ENCODE measurements at places on chromosomes 2 and 18. TPM values are rescaled to one million over a fixed set of nuclear protein-coding genes. Genes with fewer than 3 reads are reported as not detected.

DNA sequence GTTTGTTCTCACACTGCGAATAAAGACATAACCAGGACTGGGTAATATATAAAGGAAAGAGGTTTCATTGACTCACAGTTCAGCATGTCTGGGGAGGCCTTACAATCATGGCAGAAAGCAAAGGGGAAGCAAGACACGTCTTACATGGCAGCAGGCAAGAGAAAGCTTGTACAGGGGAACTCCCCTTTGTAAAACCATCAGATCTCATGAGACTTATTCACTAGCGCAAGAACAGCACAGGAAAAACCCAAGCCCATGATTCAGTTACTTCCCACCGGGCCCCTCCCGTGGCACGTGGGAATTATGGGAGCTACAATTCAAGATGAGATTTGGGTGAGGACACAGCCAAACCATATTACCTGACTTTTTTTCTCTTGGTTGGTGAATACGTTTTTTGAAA, 51.3 kb downstream of the TMEM247 start:
- H3K27ac ChIP-seq = no peak overlapping the region
- no peak for DNase-seq
- H3K4me3 ChIP-seq = no peak overlapping the region
- no peaks in the 10 kb centered on the region for H3K4me1 ChIP-seq

- H3K4me1 ChIP-seq = no peaks in the 10 kb centered on the region
- H3K36me3 ChIP-seq = no peaks in the 10 kb centered on the region
- H3K27ac ChIP-seq = no peak overlapping the region
- H3K4me3 ChIP-seq = no peak overlapping the region
Measured at GRCh38 chr2:143726151-143726845, 597.1 kb downstream of the ARHGAP15 start.

The DNAH7 gene
- total RNA-seq = 2.3 TPM

The CNTNAP5 gene
- not detected for total RNA-seq

The UGT1A5 gene
- total RNA-seq = not detected

DNA sequence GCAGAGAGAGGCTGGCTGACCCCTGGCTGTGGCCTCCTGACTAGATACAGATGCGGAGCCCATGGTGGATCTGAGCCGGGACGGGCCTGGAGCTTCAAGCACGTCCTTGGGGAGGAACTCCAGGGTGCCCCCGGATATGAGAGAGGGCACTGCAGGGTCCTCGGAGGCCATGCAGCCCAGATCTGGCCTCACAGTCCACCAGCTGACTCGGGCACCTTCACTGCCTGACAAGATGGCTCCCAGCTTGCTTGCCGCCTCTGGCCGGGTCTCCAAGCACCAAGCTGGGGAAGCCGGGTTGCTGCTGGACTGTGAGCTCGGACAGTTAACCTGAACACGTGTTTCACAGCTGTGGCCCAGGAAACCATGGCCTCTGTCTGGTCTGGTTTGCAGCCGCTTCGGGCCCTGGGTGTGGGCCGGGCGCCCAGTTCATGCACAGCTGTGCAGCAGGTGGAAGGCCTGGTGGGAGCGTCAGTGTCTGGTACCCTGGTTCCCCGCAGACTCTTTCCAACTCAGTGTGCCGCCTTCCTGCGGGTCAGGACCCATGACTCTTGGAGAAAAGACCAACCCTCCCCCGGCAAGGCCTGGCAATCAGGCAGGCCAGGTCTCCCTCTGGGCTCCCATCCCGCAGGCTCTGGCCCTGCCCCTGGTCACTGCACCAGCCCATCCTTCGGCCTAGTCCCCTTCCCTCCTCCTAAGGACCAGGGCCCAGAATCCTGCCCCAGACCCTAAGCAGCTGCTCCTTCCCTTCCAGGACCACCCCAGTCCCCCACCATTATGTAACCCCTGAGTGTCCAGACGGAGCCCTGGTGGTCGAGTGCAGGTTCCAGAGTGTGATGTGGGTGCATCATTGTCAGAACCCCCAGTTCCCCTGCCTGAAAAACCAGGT, 74.6 kb upstream of the OTOS start:
- peak; percentile 37 for DNase-seq
- no peaks in the 10 kb centered on the region for H3K27me3 ChIP-seq
- no peak overlapping the region for H3K27ac ChIP-seq
- no peak overlapping the region for H3K4me3 ChIP-seq
- H3K4me1 ChIP-seq = no peaks in the 10 kb centered on the region
- no peaks in the 10 kb centered on the region for H3K36me3 ChIP-seq

GRCh38 chr2:144515696-144516410, 4.1 kb downstream of the ZEB2 start:
- H3K36me3 ChIP-seq = no peaks in the 10 kb centered on the region
- peak overlapping the region; percentile 82 for H3K27ac ChIP-seq
- DNase-seq = peak; percentile 28
- no peaks in the 10 kb centered on the region for H3K4me1 ChIP-seq

DNA sequence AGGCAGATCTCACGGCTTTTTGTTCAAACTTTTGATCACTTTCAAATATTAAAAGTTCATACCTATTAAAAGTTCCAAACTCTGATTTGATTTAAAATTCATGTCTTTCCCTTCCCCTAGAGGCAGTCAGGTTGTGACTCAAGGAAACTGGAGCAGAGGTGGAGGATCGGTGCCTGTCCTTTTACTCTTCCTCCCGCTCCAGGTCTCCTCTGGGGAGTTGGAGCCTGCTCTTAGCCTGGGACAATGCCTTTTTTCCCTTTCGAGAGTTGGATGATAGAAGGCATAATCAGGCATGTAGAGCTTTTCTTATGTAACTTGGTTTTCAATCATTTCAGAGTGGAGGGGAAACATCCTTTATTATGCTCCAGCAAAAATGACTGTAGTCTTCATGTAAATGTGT, 1706.1 kb upstream of the CELF4 start:
- H3K4me1 ChIP-seq = no peaks in the 10 kb centered on the region
- no peak for DNase-seq
- H3K36me3 ChIP-seq = no peaks in the 10 kb centered on the region
- no peak overlapping the region for H3K27ac ChIP-seq

The ELMOD3 gene
- 46.1 TPM for total RNA-seq

- peaks cover 17% of the 10 kb centered on the region for H3K4me1 ChIP-seq
- peak within 1 kb of the TSS; percentile 82 for H3K4me3 ChIP-seq
- peaks cover 37% of the 10 kb centered on the region for H3K36me3 ChIP-seq
- DNase-seq = peak; percentile 98
- no peaks in the 10 kb centered on the region for H3K27me3 ChIP-seq
Measured at GRCh38 chr2:43226558-43226954, at the start of gene ZFP36L2. Gene ZFP36L2, minus strand, starts transcription at chr2:43226606. Its CDS starts 291 bp downstream, at chr2:43226315.

- H3K27me3 ChIP-seq = no peaks in the 10 kb centered on the region
- H3K27ac ChIP-seq = no peak overlapping the region
- no peaks in the 10 kb centered on the region for H3K36me3 ChIP-seq
- no peak for DNase-seq
Measured at GRCh38 chr2:151350579-151351195, 6.7 kb upstream of the TNFAIP6 start.

DNA sequence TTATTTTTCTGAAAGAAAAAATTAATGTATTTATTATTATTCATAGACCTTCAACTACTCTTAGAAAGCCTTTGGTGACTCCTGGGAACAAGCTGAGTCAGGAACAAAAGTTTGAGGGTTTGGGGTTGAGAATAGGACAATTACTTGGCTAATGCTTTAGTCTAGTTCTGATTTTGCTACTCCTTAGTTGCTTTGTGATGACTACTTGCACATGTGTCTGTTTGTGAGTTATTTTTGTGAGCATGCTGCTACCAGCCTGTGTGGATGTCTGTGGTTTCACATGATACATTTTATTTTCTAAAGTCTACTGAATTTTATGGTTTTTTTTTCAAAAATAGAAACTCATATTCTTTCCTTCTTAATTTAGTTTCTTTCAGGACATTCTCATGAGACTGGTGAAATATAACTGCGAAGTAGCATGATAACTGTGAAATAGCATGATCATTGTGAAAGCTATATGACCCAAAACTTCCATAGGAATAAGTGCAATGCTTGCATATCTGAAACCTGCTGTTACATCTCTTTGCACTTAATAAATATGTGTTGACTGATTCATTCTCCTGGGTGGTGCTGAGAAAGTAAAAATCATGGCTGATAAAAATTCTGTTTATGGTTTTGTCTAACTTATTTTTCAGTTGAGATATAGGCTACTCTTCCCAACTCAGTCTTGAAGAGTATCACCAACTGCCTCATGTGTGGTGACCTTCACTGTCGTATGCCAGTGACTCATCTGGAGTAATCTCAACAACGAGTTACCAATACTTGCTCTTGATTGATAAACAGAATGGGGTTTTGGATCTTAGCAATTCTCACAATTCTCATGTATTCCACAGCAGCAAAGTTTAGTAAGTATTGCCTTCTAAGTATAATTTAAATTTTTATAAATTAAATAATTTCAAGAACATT, 17.9 kb upstream of the IL18R1 start:
- no peaks in the 10 kb centered on the region for H3K27me3 ChIP-seq
- no peaks in the 10 kb centered on the region for H3K4me1 ChIP-seq
- no peak overlapping the region for H3K4me3 ChIP-seq
- no peak for DNase-seq
- no peak overlapping the region for H3K27ac ChIP-seq

DNA sequence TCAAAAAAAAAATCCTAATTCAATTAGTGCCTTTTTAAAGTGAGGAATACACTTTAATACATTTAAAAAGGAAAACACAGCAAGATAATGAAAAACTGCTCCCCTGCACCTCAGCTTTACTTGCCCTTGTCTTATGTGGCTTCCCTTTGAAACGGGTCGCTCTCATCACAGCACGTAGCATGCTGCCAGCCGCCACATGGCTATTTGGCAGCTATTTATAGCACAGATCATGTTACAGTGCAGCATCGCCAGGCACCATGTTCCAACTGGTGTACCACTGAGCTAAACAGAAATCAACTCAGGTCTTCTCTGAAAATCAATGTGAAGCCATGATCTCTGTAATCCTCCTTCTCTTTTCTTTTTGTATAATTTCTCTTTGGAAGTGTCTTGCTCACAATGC, 65.1 kb downstream of the TMEM182 start:
- no peaks in the 10 kb centered on the region for H3K36me3 ChIP-seq
- no peak for DNase-seq
- H3K4me3 ChIP-seq = no peak overlapping the region
- H3K27ac ChIP-seq = no peak overlapping the region
- H3K27me3 ChIP-seq = no peaks in the 10 kb centered on the region
- no peaks in the 10 kb centered on the region for H3K4me1 ChIP-seq

- H3K27me3 ChIP-seq = no peaks in the 10 kb centered on the region
- no peak for DNase-seq
- no peak overlapping the region for H3K27ac ChIP-seq
- H3K4me3 ChIP-seq = no peak overlapping the region
- no peaks in the 10 kb centered on the region for H3K36me3 ChIP-seq
- H3K4me1 ChIP-seq = no peaks in the 10 kb centered on the region
Measured at GRCh38 chr18:2502880-2503279, 68.4 kb downstream of the METTL4 start.

GRCh38 chr2:170643346-170643745, 71.8 kb upstream of the SP5 start:
- no peak overlapping the region for H3K4me3 ChIP-seq
- no peak for DNase-seq
- no peaks in the 10 kb centered on the region for H3K27me3 ChIP-seq
- H3K36me3 ChIP-seq = no peaks in the 10 kb centered on the region

DNA sequence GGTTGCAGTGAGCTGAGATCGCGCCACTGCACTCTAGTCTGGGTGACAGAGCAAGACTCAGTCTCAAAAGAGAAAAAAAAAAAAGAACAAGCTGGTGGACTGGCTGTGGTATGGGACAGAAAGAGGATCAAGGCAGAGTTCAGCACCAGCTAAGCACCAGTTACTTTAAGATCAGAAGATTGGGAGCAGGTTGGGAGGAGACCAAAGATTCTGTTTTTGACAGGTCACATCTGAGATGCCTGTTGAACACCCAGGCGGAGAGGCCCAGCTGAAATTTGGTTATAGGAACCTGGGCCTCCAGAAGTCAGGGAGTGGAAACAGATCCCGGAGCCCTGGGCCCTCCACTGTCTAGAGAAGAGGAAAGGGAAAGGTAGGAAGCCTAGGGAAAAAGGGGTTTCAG, 53.2 kb upstream of the POMC start:
- H3K27me3 ChIP-seq = no peaks in the 10 kb centered on the region
- H3K4me3 ChIP-seq = no peak overlapping the region
- DNase-seq = no peak
- H3K4me1 ChIP-seq = no peaks in the 10 kb centered on the region
- H3K36me3 ChIP-seq = no peaks in the 10 kb centered on the region
- no peak overlapping the region for H3K27ac ChIP-seq

The MAP3K19 gene
- total RNA-seq = not detected

DNA sequence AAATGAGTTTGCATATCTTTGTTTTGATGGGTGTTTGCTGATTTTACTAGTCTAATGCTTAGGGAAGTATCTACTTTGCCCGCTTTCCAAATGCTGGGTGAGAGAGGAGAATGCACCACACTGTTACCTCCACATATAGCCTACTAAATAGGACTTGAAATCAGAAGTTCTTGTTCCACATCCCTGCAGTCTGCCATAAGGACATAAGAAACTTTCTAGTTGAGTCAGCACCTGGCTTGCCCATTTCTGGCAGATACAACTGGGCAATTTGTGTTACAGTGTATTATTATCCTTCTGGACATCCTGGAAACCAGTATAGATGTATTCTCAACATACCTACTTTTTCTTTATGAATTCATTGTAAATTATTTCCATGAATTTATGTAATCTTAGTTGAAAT, 29.5 kb downstream of the ANXA4 start:
- H3K4me3 ChIP-seq = no peak overlapping the region
- no peaks in the 10 kb centered on the region for H3K36me3 ChIP-seq
- DNase-seq = no peak
- H3K27ac ChIP-seq = no peak overlapping the region
- no peaks in the 10 kb centered on the region for H3K27me3 ChIP-seq
- H3K4me1 ChIP-seq = peaks cover 7% of the 10 kb centered on the region

The ANTXR1 gene
- total RNA-seq = 17.7 TPM

DNA sequence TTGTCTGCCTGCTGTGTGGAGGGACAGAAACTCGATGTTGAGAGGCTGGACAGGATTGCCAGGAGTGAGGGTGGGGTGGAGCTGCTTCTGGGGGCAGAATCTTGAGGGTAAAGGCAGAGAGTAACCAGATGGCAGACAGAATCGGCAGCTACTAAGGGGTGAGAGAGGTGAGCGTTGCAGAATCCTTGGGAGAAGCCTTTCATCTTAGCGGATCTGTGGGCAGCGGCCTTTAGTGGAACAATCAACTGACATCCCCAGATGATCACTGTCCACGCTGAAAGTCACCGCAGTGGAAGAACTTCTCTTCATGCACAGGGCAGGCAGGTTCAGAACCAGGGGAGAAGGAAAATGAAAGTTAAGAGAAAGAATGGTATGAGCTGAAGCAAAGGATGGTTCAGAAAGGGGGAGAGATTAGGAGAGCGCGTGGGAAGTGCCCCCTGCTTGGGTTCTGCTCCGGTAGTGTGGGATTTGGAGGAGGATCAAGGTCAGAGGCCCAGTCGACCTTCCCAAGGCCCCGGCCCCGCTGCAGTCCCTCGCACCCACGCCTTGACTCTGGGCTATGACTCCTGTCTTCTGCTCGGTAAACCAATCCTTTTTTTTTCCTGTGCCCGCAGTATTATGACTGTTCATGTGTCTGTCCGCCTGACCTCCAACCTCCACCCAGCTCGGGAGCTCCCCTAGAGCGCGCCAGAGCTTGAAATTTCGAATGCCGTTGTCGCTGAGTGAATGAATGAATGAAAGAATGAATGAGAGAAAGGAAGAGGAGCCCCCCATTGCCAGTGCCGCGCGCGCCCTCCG, 584 bp downstream of the BOLA3 start:
- DNase-seq = peak; percentile 52
- H3K36me3 ChIP-seq = peaks cover 21% of the 10 kb centered on the region
- peak overlapping the region; percentile 26 for H3K27ac ChIP-seq

The IGFBP2 gene
- total RNA-seq = 24.8 TPM

The HOXD1 gene
- total RNA-seq = 9.6 TPM

Measured in Peyer's patch (tissue), 4 donors.